RCC 7860 (cell line): ENCODE measurements at places on chromosomes 16 and 17.

DNA sequence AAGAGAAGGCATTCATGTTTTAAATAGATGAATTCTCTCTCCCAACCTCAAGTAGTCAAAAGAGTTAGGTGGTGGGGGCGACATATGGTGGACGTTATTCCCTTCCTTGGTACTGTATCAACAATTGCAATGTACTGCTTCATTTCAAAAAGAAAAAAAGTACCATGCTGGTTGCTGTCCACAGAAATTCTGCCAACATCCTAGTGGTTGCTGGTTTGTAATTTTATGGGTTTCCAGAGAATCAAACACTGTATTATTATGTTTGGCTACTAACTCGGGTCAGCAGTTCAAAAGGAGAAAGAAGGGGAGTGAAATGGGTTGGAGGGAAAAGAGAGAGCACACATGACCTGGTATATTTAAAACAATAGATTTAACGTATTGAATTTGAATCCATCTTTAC is 61.1 kb upstream of the KCNJ16 start:
- no peak for DNase-seq

DNA sequence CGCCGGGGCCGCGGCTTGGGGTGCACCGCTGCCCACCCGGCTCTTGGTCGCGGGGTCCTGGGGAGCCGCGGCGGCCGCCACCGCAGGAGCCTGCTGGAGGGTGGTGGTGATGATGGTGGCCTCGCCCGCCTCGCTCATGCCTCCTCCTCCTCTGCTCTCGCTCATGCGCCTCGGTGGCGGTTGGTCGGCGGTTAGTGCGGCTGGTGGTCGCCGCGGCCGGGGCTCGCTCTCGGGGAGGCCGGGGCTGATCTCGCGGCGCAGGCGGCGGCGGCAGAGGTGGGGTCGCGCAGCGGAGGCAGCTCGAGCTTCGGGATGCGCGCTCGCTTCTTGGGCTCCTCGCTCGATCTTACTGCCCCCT is 41.6 kb downstream of the AHSP start:
- no peak for DNase-seq

- DNase-seq = no peak
Observed at GRCh38 chr16:61362585-61362984, 673.7 kb downstream of the CDH8 start.

- DNase-seq = no peak
Observed at GRCh38 chr17:73901661-73902415, 257.6 kb upstream of the SDK2 start.

- peak; percentile 38 for DNase-seq
Observed at GRCh38 chr17:51322390-51323029, 62.2 kb downstream of the UTP18 start.

DNA sequence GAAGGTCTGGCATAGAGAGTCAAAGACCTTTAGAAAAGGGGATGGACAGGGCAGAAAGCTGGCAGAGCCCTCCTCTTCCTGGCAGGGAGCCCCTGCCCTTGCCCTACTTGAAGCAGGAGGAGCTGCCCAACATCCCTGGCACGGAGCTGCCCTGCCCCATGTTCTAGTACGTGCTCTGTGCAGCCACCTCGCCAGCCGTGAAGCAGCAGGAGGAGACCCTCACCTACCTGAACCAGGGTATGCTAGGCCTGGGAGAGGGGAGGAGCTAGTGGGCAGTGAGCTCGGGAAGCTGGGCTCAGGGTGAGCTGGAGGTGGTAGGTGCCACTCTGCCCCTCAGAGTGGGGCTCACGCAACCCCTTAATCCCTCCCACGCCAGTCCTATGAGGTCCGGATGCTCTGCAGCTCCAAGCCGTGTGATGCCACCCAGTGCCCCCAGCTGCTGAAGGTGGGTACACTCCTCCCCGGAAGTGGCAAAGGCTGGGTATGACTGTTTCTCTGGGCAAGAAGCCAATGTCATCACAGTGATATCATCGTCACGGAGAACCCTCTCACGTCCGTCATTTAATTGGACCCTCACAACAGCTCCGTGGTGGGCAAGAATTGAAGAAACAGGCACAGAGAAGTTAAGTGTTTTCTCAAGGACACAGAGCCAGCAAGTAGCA is 12.7 kb upstream of the STAC2 start:
- peak; percentile 83 for DNase-seq

- peak; percentile 88 for DNase-seq
Observed at GRCh38 chr16:20866145-20866772, 33.9 kb downstream of the DCUN1D3 start.

DNA sequence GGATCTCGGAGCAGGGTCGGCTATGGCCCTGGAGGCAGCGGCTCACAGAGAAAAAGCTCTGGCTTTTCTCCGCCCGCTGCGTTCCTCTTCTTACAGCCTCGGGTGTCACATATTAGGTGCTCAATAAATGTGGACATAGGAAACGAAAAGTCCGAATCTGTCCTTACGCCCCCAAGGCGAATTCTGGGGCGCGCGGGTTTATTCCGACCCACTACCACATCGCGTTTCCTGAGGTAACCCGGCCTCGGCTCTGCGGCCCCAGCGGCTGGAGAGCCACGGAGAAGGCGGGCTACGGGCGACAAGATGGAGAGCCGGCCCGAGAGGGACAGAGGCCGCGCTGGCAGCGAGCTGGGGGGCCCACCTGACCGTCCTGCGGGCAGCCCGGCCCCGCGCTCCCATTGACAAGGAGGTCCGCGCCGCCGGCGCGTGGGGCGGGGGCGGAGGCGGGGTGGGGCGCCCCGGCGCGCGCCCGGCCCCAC is 573 bp upstream of the GNAO1 start:
- DNase-seq = no peak

GRCh38 chr16:10943064-10943353 is 741 bp upstream of the DEXI start:
- no peak for DNase-seq

- no peak for DNase-seq
Observed at GRCh38 chr17:2928294-2928890, 132.2 kb downstream of the RAP1GAP2 start.

- no peak for DNase-seq
Observed at GRCh38 chr17:61587242-61587641, 3.8 kb downstream of the NACA2 start.

DNA sequence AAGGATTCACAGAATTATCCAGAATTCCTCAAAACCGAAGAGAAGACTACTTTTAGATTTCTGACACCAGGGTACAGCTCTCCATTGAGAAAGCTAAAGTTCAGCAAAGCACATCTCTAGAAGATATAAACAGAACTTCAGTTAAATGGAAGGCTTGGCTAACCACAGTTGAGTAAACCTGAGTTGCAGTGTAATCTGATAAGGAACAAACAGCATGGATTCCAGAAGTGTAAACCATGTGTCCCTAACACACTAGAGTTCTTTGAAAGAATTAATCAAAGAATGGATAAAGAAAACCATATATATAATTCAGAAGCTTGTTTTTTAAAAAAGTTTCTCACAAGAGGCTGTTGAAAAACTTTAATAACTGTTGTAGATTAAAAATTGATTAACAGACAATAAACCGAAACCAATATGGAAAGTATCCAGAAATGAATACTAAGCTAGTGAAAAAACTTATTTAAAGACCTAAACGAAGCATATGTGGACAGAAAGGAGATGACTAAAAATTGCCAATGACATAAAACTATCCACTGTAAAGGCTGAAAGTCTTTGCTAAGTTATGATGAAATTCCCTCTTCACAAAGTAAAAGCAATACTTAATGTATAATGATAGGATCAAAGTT is 4.3 kb downstream of the RNF43 start:
- DNase-seq = no peak

GRCh38 chr17:50205111-50205962 is 3.9 kb upstream of the COL1A1 start:
- DNase-seq = peak; percentile 24

DNA sequence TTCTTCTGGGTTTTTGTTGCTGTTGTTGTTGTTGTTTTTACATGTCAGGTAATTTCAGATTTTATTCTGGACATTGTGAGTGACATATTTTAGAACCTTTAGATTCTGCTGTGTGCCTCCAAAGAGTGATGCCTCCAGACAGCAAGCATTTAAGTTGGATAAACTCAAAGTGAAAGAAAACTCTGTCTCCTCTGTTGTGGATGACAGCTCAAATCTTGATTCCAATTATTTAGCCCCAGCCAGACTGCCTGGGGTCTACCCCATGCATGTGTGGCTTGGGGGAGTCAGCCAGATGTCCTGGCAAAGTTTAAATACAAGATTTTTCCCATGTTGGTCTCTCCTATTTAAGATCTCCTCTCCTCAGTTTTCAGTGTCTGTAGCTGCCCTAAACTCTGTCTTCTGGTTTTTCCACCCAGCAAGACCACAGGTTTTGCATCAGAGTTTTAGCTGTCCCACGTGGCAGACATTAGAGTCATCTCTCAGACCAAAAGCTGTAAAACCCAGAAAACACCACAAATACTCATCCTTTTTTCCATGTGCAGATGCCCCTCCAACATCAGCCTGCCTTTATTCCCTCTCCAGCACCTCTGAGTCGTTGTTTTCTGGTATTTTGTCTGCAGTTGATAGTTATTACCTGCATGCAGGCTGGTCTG is 19.4 kb upstream of the ZNF469 start:
- no peak for DNase-seq

- no peak for DNase-seq
Observed at GRCh38 chr16:71345031-71345430, 13.5 kb upstream of the CALB2 start.

DNA sequence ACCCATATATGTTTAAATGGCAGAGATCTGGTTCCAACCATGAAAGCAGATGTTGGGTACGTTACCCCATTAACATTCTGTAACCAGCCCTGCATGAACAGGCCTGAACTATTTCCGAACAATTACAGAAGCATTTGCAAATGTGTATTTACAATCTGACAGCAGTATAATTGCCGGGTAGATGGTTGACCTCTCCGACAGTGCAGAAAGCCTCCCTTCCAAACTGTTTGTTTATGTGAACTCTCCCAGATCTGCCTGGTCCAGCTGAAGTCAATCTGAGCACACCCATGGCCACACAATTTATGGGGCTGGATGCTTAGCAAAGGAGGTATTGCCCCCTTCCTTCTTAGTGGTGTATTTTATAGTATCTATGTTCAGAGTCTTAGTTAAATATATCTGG is 21.8 kb downstream of the NUDT7 start:
- DNase-seq = no peak

DNA sequence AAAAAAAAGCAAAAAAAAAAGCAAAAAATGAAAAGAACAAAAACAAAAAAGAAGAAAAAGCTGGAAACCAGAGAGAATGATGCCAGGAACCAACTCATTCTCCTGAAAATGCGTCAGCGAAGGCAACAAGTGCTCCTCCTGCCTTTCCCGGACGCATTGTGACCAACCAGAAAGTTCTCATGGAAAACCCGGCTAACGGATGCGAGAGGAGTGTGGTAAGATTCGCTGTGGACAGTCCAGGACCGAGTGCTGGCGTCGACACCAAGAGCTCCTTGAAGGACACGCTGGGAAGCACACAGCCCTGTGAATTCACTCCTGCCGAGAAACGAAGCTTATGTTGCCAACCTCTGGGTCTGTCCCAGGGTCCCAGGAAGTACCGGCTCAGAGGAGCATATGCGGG is 43.4 kb downstream of the METRNL start:
- DNase-seq = no peak

- peak; percentile 87 for DNase-seq
Observed at GRCh38 chr16:72291531-72291981, 119.6 kb upstream of the PMFBP1 start.

DNA sequence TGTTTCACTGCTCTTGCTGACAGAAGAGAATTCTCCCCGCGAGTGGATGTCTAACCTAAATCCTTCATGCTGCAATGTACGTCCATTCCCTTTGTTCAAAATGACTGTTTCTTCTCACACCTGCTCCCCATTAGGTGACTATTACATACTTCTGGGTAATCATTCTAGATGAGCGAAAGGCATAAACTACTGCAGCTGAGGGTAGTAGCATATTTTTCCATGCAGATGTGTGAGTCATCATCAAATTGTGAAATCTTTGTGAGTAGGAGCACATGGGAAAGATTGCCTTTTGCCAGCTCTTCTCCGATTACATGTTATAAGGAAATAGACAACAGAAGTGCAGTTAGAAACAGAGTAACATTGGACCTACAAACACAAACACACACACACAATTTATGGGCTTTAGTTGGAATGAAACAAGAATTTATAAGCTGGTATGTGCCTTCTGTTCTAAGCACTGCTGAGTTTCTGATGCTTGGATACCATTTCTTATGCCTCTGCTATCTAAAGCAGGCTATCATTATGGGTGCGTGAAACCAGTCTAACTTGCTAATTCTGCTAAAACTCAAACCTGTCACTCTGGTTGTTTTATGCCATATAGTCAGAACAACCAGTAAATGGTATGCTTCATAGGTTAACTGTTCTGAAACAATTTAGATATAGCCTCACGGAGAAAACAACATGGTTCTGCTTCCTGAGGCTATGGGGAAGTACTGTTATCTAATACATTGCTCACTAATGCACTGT is 346.9 kb upstream of the PSMD7 start:
- peak; percentile 12 for DNase-seq

- no peak for DNase-seq
Observed at GRCh38 chr17:73877962-73878361, 233.7 kb upstream of the SDK2 start.

DNA sequence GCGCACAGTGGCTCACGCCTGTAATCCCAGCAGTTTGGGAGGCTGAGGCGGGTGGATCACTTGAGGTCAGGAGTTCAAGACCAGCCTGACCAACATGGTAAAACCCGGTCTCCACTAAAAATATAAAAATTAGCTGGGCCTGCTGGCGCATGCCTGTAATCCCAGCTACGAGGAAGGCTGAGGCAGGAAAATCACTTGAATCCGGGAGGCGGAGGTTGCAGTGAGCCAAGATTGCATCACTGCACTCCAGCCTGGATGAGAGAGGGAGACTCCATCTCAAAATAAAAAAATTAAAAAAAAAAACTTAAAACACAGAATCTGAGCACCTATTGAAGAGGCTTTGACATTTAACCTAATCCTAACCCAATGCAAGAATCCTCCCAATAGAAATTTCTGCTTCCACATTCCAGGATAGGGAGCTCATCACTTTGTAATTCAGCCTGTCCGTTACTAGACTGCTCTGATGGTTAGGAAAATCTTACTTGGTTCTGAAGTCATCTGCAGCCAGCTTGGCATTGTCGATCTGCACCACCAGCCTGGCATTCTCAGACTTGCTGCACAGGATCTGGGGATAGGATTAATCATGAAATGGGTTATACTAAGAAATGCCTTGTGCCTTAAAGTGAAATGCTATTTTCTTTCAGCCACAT is 2.1 kb downstream of the KRT33B start:
- peak; percentile 92 for DNase-seq
